ENCODE measurements at places on chromosomes 6 and 20.

DNA sequence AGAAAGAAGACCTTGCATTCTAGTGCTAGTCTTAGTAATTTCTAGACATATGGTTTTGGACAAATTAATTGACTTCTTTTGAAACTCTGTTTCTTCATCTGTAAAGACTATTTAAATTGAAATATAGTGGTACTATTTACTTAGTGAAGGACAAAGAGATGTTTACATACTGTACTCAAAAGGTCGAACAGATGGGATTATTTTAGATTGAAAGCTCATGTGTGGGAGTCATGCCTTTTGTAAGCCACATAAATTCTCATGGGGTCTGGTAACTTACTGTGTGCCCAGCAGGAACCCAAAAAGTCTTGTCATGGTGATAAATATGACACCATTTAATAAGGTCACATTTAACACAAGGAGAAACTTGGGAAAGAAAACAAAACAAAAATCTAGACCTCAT, 368.2 kb upstream of the CITED2 start:
- DNase-seq = no peak

- no peak for DNase-seq
Measured at GRCh38 chr20:63690003-63690897, 6.2 kb upstream of the TNFRSF6B start.

DNA sequence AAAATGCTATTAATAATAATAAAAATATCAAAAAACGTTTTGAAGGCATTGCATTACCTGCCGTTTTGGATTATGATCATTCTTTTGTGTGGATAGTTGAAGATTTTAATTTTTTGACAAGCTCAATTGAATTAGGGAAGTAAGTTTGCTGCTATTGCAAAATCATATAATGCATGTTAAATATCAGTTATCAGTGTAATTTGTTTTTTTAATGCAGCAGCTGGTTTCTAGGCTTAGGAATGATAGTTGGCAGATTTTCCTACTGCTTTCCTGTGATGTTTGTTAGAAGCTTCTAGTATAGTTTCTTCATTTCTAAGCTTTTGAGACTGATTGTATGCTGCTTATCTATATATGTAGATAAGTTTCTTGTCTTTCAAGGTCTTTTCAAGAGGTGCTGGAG, 99.0 kb downstream of the JARID2 start:
- no peak for DNase-seq

GRCh38 chr20:31943052-31943471, 8.8 kb downstream of the PDRG1 start:
- no peak for DNase-seq
